Eye (tissue), 1 donor: ENCODE measurements at places on chromosomes 11 and 22.

DNA sequence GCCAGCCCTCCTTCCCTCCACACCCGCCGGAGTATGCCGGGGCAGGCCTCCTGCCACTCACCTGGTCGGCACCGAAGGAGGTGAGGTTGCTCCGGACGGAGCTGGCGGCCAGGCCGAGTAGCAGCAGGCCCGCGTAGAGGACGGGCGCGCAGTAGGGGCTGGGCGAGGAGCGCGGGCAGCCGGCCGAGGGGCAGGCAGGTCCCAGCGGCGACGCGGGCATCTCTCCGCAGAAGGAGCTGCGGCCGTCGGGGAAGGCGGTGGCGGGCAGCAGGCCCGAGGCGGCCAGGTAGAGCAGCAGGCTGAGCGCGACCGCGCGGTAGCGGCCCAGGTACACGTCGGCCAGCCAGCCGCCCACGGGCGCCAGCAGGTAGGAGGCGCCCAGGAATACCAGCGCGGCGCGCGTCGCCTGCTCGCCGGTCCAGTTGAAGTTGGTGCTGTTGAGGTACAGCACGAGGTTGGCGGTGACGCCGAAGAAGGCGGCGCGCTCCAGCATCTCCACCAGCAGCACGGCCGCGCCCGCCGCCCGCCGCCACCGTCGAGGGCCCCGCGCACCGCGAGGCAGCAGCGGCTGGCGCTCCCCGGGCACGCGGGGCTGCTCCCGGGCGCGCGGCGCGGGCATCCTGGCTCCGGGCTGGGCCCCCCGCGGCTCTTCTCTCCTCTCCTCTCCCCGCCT lies 907 bp downstream of the SLC15A3 start:
- peak; percentile 45 for DNase-seq

- DNase-seq, result no peak
Observed at GRCh38 chr22:46131151-46131587, 19.2 kb upstream of the PPARA start.

DNA sequence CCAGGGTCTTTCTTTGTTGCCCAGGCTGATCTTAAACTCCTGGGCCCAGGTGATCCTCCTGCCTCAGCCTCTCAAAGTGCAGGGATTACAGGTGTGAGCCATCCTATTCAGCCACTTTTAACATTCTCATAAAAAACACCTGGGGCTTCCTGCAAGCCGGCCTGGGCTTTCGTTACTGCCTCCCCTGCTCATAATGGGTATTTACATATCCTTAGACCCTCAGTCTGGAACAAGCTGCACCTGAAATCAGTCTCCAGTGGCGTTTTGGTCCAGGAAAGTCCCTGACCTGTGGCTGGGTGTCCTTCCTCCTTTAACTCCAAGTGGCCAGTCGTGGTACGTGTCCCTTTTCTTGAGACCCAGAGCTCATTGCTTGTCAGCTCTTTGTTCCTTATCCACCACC lies 320.7 kb downstream of the TMEM135 start:
- no peak for DNase-seq

DNA sequence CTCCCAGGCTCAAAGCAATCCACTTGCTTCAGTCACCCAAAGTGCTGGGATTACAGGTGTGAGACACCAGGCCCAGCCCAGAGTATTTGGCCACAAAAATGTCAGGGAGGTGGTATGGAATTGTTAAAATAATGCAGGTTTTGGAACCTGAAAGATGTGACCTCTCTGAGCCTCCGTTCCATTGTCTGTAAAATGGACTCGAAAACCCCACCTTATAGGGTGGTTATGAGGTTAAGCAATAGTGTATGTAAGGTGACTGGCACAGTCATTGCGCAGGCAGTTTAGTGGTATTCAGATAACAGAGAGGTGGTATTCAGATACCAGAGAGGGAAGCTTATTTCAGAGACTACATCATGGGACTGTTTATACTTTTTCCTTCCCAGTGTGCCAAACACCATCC lies 52.5 kb upstream of the PRSS23 start:
- no peak for DNase-seq

GRCh38 chr11:86248609-86249008 lies 4.1 kb downstream of the EED start:
- no peak for DNase-seq

- DNase-seq, result no peak
Observed at GRCh38 chr11:47215366-47215910, 664 bp downstream of the DDB2 start.

GRCh38 chr11:2688381-2689231 lies 11.2 kb downstream of the KCNQ1OT1 start:
- DNase-seq, result no peak

DNA sequence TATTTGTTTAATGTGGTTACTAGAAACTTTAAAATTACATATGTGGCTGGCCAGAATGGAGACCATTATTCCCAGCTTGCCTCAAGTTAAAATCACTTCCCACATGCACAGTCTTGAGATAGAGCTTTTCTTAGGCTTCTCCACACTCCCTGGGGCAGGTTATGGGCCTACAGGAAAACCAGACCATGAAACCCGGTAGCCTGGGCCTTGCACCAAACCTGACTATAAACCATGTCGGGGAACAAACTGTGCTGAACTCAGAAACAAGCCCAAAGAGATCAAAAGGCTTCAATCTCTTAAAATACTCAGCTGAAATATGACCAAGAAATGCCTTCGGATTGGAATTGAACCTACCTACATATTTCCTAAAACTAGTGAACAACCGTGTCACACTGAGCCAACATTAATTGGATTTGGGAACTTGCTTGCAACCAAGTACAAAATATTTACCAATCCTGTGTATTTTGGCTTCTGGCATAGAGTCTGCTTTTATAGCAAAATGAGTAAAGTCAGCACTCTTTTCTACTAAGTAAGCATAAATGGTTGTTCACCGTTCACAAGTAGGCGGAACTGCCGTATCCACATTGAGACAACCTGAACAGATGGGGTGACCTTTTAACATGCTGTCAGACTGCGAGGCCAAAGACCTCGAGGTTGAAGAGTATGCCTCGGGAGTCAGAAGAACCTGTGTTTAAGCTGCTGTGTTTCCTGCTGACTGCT lies 199.5 kb downstream of the FAM76B start:
- no peak for DNase-seq

DNA sequence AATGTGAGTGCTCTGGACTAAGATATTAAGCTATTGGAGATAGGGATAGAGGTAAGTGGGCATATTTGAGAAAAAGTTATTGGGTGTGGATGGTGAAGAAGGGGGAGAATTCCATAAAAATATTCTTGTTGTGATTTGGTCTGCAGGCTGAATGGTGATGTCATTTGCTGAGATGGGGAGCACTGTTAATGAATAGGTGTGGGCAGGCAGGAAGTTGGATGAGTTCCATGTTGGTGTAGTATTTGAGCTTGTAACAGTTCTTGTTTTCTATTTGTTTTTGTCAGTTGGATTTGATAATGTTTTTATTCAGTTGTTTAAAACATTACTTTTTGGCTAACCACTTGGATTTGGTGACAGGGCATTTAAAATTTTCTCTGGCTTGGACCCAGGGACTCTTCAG lies 168.8 kb downstream of the C11orf87 start:
- DNase-seq, result no peak

DNA sequence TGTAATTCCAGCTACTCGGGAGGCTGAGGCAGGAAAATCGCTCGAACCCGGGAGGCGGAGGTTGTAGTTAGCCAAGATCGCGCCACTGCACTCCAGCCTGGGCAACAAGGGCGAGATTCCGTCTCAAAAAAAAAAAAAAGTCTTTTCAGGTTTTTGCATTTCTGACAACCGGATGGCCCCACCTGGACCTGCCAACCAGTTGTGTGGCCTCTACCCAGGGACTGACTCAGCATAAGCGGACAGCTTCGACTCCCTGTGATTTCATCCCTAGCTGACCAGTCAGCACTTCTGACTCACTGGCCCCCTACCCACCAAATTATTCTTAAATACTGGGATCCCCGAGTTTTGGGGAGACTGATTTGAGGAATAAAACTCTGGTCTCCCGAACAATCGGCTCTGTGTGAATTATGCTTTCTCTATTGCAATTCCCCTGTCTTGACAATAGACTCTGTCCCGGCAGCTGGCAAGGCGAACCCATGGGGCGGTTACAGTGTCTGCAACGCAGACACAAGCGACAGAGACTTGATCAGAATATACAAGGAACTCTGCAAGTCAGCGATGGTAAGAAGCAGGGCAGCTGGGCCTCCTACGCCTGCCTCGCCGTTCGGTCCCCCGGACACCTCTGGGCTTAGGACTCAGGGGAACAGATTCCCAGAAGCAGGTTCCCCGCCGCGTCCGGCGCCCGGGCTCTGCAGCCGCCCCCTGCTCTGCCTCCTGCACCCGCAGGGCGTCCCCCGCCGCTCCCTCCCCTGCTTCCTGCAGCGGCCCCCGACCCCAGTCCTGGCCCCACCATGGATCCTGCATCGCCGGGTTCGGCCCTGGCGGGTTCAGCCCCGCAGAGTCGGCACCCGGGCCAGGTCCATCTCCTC lies 741 bp upstream of the TALDO1 start:
- peak; percentile 71 for DNase-seq

GRCh38 chr11:77642228-77642627 lies 4.6 kb upstream of the CLNS1A start:
- no peak for DNase-seq

GRCh38 chr22:32005453-32005852 lies 37.6 kb upstream of the SLC5A1 start:
- DNase-seq, result no peak

DNA sequence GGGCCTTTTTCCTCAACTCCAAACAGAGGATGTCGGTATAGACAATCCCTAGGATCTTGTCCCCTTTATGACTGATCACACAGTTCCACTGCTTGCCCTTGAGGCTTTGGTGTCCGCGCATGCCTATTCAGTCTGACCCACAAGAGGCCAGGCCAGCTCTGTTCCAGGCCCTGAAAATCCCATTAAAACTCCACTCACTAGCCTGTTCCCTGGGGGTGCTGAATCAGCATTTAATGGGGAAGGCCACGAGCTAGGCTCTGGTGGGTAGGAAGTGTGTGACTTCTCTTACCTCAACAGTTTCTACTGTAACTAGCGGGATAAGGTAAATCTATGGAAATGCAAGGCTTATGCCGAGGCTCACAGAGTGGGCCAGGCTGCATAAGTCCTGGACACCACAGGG lies 117.7 kb downstream of the PTPRJ start:
- no peak for DNase-seq
